ENCODE measurements at places on chromosomes 6 and 20.
A peak's percentile ranks its signal among the peaks of the same experiment; 100 is the strongest.

DNA sequence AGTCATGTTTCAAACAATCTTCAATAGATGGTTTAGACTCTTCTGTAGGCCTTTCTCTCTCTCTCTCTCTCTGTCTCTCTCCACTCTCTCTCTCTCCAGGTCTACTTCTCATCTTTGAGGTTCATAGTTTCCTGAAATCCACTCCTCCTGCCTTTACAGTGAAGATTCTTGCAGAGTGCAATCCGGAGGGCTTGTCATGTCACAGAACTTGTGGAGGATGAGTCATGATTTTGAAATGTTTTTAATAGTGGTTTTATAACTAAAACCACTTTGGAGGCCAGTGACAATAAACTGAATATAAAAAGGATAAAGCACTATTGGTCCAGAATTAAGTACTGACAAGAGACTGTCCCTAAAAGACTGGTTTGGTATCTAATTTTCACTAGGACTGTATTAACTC, 156.3 kb downstream of the KIF6 start:
- no peak for DNase-seq

DNA sequence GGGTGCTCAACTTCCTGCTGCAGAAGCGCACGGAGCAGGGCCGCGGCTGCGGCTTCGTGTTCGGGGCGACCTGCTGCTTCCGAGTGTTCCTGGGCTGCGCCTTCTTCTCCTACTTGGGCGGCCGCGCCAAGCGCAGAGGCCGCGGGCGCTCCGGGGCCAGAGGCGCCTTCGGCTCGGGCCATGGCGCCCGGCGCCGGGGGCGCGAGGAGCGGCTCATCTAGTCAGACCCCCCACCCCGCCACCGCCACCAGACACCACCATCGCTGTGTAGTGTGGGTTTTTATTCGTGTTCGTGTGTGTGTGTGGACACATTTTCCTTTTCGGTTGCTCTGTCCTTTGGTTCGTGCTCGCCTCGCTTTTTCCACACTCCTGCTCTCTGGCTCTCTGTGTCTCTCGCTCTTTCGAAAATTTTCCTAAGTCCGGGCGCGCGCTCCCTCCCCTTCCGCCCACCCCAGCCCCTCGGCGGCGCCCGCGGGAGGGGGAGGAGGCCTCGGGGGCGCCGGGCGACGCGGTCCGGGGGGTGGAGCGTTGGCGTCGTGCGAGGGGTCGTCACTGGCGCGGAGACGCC, 38.1 kb downstream of the GNAS start:
- peak; percentile 55 for DNase-seq

- peak; percentile 76 for DNase-seq
Observed at GRCh38 chr6:1082285-1082935, 229.5 kb upstream of the FOXQ1 start.

GRCh38 chr6:154230910-154231595, 125.5 kb downstream of the IPCEF1 start:
- DNase-seq, result no peak

DNA sequence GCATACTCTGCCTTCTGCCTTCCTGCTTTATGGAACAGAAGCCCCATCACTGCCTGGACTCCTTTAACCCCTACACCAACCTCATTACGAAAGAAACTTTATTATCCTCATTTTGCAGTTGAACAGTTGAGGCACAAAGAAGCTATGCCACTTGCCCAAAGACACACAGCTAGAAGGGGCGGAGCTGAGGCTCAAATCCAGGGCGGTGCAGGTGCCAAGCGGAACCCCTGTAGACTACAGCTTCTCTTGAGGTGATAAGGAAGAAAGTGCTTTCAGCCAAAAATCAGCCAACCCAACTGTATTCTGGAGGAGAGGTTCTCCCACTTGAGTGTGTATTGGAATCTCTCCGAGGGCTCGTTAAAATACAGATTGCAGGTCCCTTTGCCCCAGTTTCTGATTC, 90.5 kb downstream of the PRND start:
- no peak for DNase-seq

DNA sequence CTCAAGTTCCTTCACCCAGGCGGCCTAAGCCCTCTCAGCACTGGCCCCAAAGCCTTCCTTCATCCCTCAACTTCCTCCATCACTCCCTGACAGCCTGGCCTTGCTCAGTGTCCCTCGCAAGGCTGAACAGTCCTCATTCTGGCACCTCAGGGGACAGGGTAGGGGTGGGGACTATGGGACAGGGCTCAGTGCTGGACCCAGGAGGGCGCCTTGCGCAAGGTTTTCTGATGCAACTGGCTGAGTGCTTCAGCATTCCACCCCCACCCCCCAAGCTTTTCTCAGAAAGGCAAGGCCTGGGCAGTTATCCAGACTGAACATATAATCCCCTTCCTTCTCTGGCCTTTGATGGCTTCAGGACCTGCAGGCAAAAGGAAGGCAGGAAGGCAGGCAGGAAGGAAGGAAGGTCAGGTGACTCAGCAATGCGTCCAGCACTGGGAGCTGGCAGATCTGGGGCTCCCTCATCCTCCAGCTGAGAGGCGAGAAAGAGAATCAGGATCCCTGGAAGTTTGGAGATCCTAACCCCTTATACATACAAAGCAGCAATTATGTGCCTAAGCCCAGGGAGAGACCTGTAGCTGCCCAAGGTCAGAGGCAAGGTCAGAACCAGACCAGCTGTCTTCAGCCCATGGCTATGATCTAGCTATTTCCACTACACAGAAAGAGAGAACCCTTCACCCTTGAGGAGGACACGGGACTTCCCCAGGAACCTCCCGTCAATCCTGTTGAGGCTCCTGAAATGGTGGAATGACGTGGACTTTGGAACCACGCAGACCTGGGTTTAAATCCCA, 8.6 kb upstream of the TRIB3 start:
- peak; percentile 48 for DNase-seq

- no peak for DNase-seq
Observed at GRCh38 chr6:90204327-90205056, 92.2 kb downstream of the BACH2 start.

DNA sequence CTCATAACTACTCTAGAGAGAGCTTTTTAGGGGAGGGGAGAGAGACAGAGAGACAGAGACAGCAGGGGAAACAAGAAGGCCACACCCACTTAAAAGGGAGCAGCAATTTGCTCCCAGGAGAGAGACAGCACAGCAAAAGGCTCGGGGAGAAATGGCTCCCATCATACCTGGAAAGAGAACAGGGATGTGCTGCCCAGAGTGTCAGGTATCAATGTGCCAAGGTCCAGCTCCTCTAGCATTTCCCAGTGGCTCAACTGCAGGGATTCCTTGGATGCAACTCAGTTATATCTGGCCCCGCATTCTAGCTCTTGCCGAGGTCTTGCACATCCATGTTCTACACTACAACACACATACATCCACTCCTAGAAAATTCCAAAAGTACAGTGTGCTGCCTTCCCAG, 304.0 kb upstream of the CDYL start:
- no peak for DNase-seq

- DNase-seq, result no peak
Observed at GRCh38 chr6:167426084-167426483, 101.2 kb downstream of the TTLL2 start.

DNA sequence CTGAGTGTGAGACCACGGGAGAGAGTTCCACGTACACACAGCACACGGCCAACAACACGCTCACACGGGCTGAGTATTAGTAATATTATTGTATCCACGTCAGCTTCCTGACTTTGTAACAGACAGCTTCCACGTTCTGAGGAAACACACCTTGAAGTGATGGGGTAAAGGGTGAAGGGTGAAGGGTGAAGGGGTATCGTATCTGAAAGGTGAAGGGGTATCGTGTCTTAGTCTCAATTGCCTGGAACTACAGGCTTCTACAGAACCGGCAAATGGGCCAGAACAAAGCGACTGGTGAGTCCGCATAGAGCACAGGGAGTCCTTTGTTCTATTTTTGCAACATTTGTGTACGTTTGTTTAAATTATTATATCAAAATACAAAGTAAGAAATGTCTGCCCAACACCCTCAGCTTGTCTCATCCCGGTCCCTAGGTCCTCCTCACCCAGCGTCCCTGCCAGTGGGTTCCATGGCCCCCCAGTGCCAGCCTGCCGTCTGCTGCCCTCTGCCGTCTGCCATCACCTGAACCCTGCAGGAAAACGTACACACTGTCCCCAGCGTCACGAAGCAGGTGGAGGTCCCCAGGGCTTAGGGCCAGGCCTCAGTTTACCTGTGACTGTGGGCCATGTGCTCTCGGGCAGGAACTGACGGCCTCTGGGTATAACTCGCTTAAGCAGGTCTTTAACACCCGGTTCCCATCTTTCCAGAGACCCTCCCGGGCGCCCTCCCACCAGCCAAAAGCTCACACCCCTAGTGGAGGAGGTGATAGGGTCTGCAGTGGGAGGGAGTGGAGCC, 4.4 kb upstream of the HELZ2 start:
- DNase-seq, result no peak

- DNase-seq, result no peak
Observed at GRCh38 chr6:121688974-121689373, 253.5 kb downstream of the GJA1 start.

- peak; percentile 71 for DNase-seq
Observed at GRCh38 chr6:90294989-90295853, 1.4 kb downstream of the BACH2 start.

- DNase-seq, result no peak
Observed at GRCh38 chr6:107218142-107218541, 102.8 kb upstream of the BEND3 start.

DNA sequence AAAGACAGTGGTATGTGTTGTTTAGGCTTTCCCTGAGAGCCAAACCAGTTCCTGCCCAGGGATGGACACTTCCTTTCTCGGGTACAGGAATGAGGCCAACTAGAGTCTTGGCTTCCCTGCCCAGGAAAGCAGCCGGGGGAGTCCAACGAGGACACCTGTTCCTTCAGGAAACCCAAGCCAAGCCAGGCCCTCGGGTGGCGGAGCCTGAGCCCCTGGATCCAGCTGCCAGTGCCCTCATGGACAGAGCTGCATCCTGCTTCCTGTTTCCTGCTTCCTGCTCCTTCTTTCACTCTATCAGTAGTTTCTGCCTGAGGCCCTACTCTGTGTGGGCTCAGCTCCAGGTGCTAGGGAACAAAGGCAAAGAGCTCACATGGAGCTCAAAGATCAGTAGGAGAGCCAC, 7.9 kb upstream of the SIRPA start:
- DNase-seq, result no peak

DNA sequence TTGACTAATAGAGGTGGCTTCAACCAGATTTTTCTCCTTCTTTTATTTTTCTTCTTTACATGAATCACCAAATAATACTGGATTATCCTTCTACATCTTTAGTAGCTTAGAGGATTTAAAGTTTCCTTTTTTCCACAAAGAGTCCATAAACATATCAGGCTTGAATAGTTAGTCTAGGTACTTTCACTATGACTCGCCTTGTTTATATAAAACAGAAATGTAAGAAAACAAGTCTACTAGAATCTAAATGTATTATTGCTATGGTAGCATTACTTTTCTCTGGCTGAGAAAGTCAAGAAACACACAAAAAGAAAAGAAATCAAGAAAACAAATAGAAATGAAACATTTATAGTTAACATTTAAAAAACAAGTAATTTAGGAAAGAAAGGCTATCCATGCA, 215.2 kb downstream of the PTPRK start:
- no peak for DNase-seq
